Activated CD4-positive, alpha-beta T cell treated with anti-CD3 and anti-CD28 coated beads for 24 hours (primary cell): ENCODE measurements at places on chromosomes 5 and 9.

DNA sequence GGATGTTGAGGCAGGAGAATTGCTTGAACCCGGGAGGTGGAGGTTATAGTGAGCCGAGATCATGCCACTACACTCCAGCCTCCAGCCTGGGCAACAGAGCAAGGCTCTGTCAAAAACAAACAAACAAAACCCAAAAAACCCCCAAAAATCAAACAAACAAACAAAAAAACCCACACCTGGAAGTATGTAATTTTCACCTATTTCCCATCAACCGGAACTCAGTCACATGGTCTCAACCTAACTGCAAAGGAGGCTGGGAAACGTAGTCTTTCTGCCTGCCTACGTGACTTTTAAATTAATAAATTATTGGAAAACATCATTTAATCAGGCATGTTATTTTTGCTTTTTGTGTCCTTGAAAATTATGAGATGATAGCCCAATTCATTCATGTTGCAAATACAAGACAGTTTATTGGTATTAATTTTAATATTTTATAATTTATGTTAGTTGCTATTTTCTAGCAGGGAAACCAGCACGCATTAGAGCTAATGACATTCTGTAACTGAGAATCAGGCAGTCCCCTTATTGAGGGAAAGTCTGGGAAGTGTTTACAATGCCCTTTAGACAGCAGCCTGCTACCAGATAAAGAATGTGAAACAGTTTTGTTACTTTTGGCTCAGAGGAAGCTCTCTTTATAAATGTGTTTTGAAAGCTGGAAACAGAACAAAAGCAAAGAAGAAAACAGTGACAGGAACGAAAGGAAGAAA, 110.3 kb downstream of the NXNL2 start:
- DNase-seq: no peak

DNA sequence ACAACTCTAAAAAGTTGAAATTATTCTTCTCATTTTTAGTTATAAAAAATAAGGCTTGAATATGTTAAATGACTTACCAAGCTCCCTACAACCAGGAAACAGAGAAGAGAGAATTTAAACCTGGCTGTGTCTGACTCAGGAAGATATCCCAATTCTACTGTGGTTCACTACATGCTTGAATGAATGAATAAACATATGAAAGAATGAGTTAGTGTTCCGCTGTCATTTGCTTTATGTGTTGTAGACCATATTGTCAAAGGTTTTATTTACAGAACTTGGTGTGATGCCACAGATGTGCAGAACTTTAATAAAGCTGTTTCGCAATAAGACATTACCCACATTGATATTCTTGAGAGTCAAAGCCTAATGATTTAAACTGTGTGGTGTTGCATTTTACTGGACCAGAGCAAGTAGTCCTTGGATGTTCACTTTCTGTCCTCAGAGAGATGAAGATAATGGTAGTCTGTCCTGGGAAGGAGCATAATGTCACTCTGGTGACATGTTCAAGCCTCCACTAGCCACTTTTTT, 313.2 kb downstream of the TRIM32 start:
- no peak for DNase-seq

DNA sequence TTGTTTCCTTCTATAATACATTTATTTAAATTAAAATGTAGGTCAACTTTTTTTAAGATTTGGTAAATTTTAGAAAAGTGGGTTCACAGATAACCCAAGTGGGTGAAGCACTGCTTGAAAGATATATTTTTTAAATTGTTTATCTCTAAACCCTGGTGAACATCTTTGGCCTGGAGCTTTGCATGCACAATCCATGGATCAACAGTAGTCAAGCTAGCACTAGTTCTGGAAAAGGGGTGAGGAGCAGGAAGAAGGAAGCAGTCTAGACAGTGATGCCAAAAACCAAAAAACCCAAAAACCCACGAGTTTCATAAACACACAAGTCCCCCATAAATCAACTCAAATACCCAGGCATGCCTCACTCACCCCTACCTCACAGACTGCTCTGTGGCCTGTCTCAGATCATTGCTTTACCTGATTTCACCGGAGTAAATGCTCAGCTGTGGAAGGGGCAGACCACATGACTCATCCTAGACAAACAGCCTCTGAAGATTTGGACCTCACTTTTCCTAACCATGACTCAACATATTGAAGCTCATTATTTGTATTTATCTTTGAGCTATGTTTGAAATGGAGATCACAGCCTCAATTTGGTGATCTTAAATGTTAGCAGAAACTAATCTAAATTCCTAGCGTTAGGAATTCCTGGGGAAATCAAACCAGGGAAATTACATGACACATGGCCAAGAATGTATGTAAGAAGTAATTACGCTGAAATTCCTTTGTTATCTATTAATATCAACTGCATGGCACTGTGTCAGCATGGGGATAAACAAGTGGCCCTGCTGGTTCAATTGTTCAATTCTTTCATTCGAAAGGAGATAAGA, 149.6 kb downstream of the ZNF608 start:
- DNase-seq: no peak

DNA sequence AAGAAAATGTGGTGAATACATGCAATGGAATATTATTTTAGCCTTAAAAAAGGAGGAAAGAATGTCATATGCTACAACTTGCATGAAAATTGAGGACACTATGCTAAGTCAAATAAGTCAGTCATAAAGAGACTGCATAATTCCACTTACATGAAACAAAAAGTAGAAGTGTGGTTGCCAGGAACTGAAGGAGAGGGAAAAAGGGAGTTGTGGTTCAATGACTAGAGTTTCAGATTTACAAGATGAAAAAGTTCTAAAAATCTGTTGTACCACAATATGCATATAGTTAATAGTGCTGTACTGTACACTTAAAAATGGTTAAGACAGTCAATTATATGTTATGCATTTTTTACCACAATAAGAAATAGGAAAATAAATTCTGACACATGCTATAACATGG, 95.4 kb downstream of the SLC44A1 start:
- DNase-seq: no peak

DNA sequence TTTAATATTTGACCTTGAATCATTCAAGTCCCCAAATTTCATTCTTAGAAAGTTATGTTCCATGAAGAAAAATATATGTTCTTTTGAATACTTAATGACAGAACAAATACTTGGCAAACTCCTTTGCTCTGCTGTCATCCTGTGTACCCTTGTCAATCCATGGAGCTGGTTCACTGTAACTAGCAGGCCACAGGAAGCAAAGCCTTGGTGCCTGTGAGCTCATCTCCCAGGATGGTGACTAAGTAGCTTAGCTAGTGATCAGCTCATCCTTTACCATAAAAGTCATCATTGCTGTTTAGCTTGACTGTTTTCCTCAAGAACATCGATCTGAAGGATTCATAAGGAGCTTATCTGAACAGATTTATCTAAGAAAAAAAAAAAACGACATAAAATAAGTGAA, 65.4 kb downstream of the WDR41 start:
- no peak for DNase-seq

DNA sequence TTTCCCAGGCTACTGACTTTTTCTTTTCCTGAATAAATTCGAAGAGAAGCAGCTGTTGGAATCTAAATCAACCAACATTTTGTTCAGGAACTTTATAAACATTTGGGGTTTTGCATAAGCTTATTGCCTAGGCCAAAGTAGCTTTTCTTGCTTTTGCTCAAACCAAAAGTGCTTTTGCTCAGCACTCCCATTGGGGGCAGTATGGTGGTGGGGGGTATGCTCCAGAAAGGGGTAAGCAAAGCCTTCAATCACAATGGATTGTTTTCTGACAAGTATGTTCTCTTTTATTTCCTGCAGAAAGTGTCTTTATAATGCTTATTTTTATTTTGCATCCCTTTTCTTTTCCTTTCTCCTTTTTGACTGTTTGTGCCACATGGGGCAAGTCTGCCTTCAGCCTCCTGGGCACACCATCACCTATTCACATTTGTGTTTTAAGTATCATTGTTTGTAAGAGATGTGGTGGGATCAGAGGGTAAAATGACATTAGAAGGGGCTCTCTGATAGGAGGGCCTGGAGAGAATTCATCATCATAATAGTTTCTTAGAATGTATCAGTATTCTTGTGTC, 86.0 kb downstream of the PRDM6 start:
- no peak for DNase-seq

- peak; percentile 1 for DNase-seq
Observed at GRCh38 chr5:153352685-153353219, 137.7 kb upstream of the GRIA1 start.

DNA sequence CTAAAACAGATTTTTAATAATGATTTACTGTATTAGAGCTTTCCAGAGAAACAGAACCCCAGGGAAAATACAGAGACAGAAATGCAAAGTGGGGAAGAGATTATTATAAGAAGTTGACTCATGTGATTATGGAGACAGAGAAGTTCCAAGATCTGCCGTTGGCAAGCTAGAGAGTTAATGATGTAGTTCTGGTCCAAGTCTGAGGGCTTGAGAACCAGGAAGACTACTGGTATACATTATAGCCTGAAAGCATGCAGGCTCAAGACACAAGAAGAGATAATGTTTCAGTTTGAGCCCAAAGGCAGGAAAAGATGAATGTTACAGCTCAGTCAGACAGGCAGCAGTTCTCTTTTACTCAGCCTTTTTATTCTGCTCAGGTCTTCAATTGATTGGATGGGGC, 98.8 kb upstream of the NFIL3 start:
- DNase-seq: no peak

DNA sequence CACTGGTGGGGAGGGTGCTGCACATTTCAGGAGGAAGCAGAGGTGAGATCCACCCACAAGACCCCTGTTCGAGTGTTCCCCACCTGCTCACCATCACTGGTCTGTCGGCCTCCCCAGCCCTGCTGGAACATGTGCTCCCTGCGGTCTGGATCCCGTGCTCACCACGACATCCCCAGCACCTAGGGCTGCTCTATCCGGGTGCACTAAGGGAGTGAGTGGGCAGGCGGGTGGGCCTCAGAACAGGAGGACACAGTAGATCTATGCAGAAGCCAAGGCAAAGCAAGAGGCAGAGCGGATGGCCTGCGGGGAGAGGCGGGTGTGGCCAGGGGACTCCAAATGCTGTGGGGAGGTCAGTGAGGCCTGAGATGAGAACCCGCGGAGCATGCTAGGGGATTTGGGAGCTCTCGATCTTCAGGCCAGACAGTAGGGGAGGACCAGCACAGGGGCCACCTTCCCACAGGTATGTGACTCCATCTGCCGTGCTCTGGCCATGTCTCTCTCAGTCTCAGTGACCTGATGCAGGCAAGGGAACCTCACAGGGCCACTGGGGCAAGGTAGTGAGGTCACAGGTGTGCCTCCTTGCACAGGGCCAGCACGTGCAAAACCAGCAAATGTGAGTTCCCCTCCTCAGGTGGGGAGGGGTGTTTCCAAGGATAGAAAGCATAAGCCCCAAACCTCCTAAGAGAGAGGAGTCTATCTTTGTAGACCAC, 134.2 kb downstream of the ZNF354C start:
- DNase-seq: no peak

DNA sequence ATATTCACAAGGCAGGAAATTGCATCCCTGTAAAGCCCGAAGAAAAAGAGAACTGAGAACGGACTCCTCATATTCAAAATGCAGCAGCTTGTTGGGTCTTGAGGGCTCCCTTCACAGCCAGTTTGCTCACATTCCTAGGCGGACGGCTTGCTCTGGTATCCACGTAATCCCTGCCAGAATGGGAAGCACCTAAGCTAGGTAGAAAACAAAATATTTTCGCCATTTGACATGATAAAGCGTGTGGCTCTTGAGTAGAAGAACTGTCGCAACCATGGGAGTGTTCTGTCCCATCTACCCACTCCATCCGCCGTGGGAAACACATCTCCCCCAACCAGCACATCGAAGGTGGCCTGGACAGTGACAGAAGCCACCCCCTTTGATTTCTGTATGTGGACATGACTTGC, 183.1 kb downstream of the GAS1 start:
- DNase-seq: no peak

DNA sequence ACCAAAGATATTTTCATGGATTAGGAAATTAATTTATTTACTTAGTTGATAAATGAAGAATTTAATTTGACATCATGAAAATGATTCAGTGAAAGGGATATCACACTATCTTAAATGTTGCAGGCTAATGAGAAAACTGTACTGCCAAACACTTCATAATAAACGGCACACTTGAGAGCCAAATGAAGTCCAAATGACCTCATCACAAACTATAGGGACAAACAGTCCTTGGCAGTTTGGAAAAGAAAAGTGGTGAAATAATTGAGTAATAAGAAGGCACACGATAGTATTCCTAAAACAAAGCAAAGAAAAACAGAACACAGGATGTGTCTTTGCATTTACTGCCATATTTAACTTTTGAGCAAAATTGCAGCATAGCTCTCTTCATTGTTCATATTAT, 116.9 kb upstream of the TLR4 start:
- DNase-seq: no peak

- DNase-seq: no peak
Observed at GRCh38 chr9:93005876-93006275, 52.6 kb upstream of the SUSD3 start.

GRCh38 chr5:17308326-17309065, 91.1 kb downstream of the BASP1 start:
- no peak for DNase-seq

DNA sequence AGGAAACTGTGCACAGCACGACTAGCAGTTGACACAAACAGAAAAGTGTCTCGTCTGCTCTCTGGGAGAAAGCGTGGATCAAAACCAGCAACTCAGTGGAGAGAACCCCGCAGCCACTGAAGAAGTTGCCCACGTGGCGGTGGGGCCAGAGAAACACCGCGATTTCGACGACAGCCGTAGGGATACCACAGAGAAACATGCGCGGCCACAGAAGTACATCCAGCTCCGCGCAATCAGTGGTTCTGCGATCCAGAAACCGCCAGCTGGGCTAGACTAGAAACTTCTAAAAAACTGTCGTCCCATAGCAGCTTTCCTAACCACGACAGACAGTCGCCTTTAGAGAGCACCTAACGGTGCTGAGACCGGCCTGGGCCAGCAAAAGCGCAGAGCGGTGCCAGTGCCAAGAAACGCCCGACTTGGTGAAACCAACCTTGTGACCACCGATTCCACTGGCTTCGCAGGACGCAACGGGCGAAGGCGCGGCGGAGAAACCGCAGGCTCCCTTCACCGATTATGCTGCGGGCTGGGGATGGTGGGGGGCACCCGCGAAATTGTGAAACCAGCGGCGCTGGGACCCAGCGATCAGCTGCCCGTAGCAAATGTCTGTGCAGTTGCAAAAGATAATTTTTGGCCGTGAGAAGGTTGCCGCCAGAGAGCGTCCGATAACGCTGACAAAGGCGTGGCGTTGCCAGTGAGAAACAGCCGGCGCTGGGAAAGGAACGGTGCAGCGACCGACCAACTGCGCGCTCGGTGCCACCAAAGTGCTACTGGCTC, 2.7 kb upstream of the ANXA2R start:
- DNase-seq: no peak

GRCh38 chr9:128243215-128244018, 32.4 kb downstream of the GOLGA2 start:
- DNase-seq: no peak

DNA sequence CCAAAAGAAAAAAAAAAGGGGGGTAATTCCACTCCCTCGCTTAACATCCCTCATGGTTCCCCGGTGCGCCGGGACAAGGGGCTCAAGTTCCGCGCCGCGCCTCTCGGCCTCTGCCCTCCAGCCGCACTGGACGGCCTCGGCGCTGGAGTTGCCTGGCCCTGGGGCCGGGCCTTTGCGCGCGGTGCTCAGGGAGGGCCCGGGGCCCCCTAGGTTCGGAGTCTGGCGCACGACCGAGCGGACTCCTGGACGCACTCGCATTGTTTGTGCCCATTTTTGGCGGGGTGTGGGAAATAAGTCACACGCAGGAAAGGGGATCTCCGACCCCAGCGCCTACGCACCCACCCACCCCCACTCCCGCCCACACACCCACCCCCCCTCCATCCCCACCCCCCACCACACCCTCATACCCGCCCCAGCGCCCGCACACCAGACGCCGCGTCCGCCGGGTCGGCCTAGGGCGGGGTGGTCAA, 381 bp downstream of the MED22 start:
- DNase-seq: no peak
